ENCODE measurements at places on chromosomes 7 and 10.

- DNase-seq: no peak
Observed at GRCh38 chr10:2048337-2048973, 311.1 kb upstream of the ADARB2 start.

DNA sequence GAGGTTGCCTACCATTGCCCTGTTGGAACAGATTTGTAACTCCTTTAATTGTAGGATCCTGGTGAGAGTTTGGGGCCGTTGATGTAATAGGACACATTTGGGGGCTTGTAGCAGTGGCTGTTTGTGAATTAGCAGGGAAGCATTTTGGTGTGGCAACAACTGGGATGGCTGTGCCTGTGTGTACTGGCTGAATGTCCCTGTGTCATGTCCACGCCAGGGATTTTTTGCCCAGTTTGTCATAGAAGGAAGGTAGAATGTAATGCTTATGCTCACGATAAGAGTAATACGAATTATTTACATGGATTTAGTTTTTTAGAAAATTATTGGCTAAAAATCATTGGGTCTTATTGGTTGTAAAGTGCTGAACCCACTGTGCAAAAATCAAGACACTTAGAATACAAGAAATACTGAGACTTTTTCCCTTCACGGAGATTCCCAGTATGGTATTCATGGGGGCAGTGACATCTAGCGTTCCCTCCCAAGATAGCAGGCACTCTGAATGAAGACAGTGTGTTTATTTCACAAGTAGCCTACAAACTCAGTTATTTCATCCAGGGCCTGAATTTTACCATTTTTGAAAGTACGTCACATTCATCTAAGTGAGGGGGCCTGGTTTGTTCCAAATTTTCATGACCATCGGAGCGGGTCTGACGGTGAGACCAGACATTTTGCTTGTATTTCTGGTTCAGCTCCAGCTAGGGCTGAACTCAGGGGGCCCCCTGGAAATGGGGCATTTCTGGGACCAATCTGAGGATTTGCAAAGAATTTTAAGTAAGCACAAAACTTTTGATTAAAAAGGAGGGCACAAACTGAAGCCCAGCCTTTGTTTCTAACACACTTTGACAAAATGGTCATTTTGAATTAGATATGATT lies 74.7 kb downstream of the CACNB2 start:
- peak; percentile 10 for DNase-seq

DNA sequence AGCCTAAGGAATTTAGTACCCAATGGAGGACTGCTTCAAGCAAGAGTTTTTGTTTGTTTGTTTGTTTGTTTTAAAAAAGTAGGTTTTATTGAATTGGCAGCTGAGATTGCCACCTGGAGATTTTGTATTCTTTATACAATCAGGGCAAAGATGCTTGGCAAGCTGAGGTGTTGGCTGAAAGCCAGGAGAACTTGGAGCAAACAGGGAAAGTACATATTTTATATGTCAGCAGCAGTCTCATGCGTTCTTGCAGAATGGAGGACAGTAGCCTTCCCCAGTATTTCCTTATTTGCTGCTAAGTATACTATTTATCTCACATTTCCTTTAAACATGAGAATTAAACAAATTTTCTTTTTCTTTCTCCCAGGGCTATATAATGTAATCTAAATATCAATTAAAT lies 22.6 kb upstream of the ICA1 start:
- no peak for DNase-seq

DNA sequence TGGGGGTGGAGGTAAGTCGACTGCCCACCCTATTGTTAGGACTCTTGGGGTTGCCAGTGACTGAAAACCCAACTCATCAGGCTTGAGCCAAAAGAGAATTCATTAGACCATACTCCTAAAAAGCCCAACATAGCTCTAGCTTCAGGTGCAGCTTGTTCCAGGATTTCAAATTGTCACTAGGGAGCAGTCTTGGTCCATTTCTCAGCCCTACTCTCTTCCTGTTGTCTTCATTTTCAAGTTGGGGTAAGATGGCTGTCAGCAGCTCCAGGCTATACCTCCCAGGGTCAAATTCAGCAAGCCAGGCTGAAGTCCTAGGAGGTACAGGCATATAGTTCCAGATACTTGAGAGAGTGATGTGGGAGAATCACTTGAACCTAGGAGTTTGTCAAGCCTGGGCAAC lies 14.9 kb upstream of the COL13A1 start:
- no peak for DNase-seq

DNA sequence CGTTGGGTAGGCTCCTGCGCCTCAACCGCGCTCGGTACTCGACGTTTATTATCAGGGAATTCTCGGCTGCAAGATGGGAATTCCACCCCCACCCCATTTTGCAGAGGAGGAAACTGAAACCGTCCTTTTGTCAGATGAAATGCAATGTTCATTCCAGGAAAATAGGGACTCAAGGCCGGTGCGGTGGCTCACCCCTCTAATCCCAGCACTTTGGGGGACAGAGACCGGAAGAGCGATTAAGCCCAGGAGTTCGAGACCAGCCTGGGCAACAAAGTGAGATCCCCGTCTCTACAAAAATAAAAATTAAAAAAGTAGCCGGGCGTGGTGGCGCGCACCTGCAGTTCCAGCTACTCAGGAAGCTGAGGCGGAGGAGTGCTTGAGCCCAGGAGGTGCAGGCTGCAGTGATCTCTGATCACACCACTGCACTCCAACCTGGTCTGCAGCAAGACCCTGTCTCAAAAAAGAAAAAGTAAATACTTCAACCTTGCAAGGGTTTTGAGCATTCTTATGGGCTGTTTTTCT lies 720 bp upstream of the RFC2 start:
- no peak for DNase-seq

- no peak for DNase-seq
Observed at GRCh38 chr10:44619521-44619920, 234.6 kb upstream of the CXCL12 start.

DNA sequence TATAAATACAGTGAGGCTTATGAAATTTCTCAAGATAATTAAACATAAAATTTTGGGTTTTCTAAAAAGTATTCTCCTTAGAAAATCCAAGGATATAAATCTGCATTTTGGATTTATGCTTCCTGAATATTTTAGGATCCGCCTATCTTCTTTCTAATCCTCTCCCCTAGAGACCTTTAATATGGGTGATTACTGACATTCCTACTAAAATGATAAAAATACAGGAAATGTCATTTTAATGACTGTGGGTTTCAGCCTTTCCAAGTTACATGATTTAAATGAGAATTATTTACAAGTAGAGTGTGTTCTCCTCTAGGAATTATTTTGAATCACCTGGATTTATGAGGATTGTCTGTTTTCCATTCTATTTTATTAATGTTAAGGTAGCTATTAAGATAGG lies 150.4 kb downstream of the C7orf25 start:
- no peak for DNase-seq

GRCh38 chr7:138948403-138948802 lies 32.8 kb downstream of the KIAA1549 start:
- no peak for DNase-seq

GRCh38 chr7:144821067-144821466 lies 14.8 kb downstream of the TPK1 start:
- peak; percentile 36 for DNase-seq

GRCh38 chr10:5540891-5541290 lies 16.1 kb downstream of the CALML3 start:
- DNase-seq: no peak

GRCh38 chr10:938941-939678 lies 7.6 kb upstream of the LARP4B start:
- DNase-seq: no peak

DNA sequence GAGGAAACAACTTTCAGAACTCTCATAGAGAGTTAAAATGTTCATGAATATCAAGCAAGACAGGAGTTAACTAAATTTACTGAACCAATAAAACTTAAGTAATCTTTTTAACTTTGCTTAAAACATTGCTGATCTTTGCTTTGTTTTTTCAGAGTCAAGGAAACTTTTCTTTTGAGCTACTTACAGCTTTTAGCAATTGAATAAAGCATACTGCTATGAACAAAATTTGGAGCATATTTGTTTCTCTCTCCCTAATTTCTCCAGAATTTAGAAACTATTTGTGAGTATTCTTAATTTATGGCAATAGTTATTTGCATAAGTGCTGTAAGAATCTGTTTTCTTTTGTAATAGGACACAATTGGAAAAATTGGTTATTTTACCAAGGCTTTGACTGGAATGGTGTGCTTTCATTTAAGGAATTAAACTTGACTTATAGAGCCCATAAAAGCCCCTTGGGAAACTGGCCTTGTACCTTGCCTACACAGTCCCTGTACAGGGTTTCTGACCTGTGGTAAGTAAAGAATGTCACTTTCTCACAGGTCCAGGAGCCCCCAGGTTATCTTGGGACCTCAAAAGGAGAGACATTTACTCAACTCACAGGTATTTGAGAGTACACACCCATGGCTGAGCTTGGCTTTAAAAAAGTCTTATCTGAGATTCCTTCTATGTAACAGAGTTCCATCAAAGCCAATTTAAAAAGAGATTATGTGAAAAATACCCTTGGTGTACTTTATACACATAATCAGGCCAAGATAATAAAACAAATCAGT lies 23.3 kb upstream of the KIAA1549 start:
- DNase-seq: no peak

GRCh38 chr10:3485057-3485686 lies 299.8 kb downstream of the KLF6 start:
- DNase-seq: no peak

- no peak for DNase-seq
Observed at GRCh38 chr10:104074505-104074904, 11.2 kb downstream of the COL17A1 start.

DNA sequence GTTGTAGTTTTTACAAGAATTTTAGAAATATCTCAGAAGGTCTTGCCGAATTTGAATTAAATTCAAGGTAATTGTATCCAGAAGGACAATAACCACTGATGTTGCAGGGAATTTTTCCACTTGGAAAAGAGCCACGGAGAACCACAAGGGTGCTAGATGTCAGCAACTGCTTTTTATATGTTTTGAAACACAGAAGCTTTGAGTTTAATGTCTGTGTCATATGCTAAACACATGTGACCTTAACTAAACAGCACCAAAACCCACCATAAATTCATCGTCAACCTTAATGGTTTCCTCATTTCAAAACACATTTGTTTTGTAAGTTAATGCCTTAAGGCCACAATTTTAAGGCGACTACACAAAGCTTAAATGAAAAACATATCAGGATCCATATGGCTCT lies 106.9 kb downstream of the COL28A1 start:
- DNase-seq: no peak

GRCh38 chr7:115914951-115915350 lies 115.6 kb downstream of the TFEC start:
- DNase-seq: no peak

- no peak for DNase-seq
Observed at GRCh38 chr7:82506208-82506607, 62.6 kb upstream of the CACNA2D1 start.

DNA sequence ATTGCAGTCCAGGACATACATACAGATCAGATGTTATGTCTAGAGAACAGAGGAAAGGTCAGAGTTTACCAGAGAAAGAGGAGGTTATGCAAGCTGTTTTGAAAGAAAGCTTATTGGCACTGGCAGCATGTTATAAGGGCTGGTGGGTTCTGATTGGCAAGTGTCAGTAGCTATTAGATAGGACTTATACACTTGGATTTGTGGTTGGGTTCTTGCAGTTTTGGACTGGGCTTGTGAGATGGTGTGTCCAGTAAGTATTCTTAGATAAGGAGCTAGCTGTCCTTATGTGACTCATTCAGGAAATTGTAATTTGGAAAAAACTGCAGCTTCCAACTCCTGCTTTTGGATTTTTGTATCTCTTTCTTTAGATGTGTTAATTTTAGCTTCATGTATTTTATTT lies 130.7 kb upstream of the NAMPT start:
- no peak for DNase-seq

- no peak for DNase-seq
Observed at GRCh38 chr7:90262438-90262837, 17.5 kb downstream of the CFAP69 start.

- no peak for DNase-seq
Observed at GRCh38 chr10:98141484-98142073, 7.1 kb downstream of the R3HCC1L start.

- no peak for DNase-seq
Observed at GRCh38 chr7:3301831-3302618, 973 bp downstream of the SDK1 start.

GRCh38 chr10:74114041-74114448 lies 36.6 kb downstream of the AP3M1 start:
- no peak for DNase-seq

- no peak for DNase-seq
Observed at GRCh38 chr7:22647451-22648257, 79.3 kb upstream of the IL6 start.

DNA sequence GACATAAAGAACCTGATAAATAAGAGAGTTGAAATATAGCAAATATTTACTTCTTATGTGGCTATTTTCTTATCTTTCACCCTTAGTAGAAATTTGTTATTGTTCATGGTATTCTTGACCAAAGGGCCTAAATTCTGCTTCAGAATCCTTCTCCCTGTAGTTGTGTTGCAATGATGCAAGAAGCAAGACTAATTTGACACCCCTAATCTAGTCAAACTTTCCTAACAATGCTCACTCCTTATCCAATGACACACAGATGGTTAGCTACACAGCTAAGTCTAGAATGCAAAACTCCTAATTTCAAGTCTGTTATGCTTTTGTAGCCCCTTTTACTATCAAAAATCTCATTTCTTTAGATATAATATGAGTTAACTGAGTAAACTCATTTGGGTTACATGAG lies 56.1 kb downstream of the TWIST1 start:
- DNase-seq: no peak

GRCh38 chr7:37028909-37029440 lies 304.7 kb upstream of the AOAH start:
- peak; percentile 63 for DNase-seq

DNA sequence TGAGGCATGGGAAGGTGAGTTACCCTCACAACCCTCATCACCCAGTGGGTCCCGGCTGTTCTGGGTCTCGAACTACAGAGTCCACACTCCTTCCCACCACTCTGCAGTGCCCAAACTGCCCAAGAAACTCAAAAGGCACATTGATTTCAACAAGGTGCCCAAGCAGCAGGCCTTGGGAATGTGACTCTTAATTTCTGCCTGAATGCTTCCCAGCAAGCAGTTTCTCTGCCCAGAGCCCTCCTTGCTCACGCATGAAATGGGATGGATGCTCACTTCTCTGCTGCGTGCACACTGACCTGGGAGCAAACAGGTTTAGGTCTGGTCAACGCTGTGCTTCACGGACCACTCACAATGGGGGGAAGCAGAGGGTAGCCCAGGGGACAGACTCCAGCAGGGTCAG lies 77.9 kb downstream of the GRB10 start:
- DNase-seq: no peak

- DNase-seq: no peak
Observed at GRCh38 chr7:127738859-127739258, 86.9 kb downstream of the SND1 start.

DNA sequence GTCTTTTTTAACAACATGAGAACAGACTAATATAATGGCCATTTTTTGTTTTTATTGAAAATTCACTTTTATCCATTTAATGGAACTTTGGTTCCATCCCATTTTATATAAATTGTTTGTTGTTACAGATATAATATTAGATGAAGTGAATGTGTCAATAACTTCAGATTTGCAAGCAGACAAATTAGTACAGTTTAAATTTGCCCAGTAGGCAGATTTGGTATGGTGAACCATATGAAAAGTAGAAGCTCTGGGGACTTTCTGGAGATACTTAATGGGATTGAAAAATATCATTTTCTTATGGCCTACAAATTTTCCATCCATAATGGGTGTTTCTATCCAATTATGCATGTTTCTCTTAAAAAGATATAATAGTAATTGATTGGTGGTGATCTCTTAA lies 1196.2 kb upstream of the C7orf33 start:
- DNase-seq: no peak
